ENCODE measurements at places on chromosomes 1 and 21. TPM values are rescaled to one million over a fixed set of nuclear protein-coding genes. Genes with fewer than 3 reads are reported as not detected.

DNA sequence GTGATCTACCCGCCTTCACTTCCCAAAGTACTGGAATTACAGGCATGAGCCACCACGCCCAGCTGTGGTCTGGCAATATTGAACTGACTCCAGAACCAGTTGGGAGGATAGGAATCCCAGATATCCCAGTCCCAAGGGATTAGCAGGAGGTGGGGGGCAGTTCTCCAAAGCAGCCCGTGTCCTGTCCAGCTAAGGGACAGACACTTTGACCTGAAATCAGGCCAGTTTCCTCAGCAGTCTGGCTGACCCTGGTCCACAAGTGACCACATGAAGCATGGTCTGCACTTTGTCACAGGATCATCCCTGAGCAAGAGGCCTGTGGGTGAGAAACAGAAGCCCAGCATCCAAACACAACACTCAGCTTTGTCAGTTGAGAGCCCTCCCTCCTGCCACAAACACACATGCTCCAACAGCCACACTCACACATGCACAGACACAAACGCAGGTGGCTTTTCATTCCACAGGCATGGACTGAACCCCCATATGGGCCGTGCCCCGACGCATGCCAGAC is 2.7 kb upstream of the FDPS start:
- peaks cover 29% of the 10 kb centered on the region for H3K4me1 ChIP-seq
- no peak overlapping the region for H3K4me3 ChIP-seq
- no peak overlapping the region for H3K27ac ChIP-seq
- peaks cover 4% of the 10 kb centered on the region for H3K36me3 ChIP-seq
- no peak for DNase-seq

DNA sequence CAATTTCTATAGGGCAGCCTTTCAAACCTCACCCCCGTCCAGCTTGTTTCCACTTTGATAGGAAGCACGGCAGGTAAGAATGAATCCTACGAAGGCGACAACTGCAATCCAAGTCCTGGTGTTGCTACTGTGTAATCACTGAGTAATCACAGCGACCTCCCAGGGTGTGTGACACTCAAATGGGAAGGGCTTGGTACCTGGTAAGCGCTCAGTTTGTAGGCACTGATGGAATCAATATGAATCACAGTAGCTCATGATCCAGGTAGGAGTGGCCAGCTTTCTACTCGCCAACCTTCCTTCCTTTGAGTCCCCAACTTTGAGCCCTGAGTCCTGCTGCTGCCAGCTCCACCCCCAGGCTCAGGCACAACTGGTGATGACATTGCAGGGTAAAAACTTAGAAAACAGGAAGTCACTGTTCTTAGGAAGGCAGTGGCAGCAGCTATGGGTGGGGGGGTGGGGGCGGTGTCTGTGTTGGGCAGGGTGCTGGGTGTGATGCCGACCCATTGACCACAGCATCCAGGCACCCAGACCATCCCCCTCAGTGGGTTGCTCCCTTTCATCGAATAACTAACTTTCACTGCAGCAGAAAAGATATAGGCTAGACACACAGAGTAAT is 70.7 kb downstream of the CD247 start:
- H3K4me1 ChIP-seq: peaks cover 94% of the 10 kb centered on the region
- no peaks in the 10 kb centered on the region for H3K27me3 ChIP-seq
- peak; percentile 88 for DNase-seq
- peaks cover 26% of the 10 kb centered on the region for H3K36me3 ChIP-seq
- peak overlapping the region; percentile 84 for H3K27ac ChIP-seq

GRCh38 chr1:9590945-9591668 is 2.4 kb downstream of the TMEM201 start:
- H3K36me3 ChIP-seq: no peaks in the 10 kb centered on the region
- H3K4me3 ChIP-seq: no peak overlapping the region
- no peak overlapping the region for H3K27ac ChIP-seq
- DNase-seq: no peak
- H3K27me3 ChIP-seq: no peaks in the 10 kb centered on the region

- DNase-seq: no peak
- H3K27me3 ChIP-seq: peaks cover 28% of the 10 kb centered on the region
- no peak overlapping the region for H3K27ac ChIP-seq
- H3K36me3 ChIP-seq: no peaks in the 10 kb centered on the region
- peaks cover 80% of the 10 kb centered on the region for H3K4me1 ChIP-seq
Observed at GRCh38 chr1:156117414-156118176, 3.1 kb downstream of the LMNA start.

DNA sequence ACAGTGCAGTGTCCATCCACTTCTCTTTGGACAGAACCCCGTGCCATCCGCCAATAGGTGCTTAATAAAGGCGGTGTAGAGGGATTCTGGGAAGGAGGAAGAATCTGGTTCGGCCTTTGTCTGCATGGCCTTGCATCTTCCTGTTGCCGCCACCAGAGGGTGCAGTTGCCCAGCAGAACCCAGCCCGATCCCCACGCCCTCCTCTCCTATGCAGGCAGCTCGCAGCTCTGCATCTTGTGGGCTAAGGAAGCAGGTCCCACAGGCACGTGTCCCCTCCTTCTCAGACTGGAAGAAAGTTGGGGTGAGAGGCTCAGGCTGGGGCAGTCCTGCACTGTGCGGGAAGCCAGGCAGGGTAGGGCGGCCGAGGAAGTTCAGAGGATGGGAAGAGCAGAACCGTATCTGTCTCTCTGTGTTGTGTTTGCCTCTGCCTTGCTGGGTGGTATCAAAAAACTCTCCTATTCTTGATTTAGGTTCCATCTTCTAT is 20.8 kb downstream of the NAV1 start:
- no peak overlapping the region for H3K4me3 ChIP-seq
- H3K27me3 ChIP-seq: no peaks in the 10 kb centered on the region
- peaks cover 4% of the 10 kb centered on the region for H3K4me1 ChIP-seq
- H3K27ac ChIP-seq: no peak overlapping the region
- no peaks in the 10 kb centered on the region for H3K36me3 ChIP-seq

GRCh38 chr1:29556657-29557056 is 320.3 kb downstream of the PTPRU start:
- H3K36me3 ChIP-seq: no peaks in the 10 kb centered on the region
- H3K27ac ChIP-seq: no peak overlapping the region
- no peaks in the 10 kb centered on the region for H3K4me1 ChIP-seq
- no peak for DNase-seq

DNA sequence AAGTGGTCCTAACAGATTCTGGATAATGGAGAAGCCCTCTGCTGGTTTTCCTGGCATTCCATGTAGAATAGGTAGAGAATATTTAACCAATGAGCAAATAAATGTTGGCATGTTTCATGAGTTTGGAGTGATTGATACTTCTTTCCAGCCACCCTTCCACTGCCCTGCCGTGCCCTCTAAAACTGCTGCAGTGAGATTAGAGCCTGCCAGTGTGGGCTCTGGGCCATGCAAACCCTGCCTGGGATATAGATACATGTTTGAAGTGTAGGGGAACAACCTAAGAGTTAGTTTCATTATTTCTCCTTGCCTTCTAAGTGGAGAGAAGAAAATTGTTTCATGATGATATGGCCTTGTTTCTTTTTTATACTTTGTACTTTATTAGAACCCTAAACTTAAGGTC is 10.4 kb downstream of the UBE2Q1 start:
- no peak for DNase-seq
- no peaks in the 10 kb centered on the region for H3K4me1 ChIP-seq
- no peak overlapping the region for H3K27ac ChIP-seq
- H3K36me3 ChIP-seq: peaks cover 39% of the 10 kb centered on the region
- H3K4me3 ChIP-seq: no peak overlapping the region
- H3K27me3 ChIP-seq: no peaks in the 10 kb centered on the region

DNA sequence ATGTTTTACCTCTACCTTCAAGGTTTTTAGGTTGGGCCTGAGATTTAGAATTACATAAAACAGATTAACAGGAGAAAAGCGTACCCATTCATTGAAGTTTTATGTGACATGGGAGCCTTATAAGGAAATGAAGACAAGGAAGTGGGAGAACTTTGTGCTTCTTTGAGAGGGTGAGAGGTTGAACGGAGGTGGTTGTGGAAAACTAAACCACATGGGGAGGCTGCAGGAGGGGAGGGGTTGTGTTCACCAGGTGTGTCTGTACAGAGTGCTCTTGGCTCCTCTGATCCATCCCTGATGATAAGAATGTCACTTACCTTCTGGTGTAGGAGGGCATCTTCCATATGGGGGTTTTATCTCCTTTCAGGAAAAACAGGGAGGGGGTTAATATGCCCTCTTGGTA is 2.7 kb downstream of the SLX9 start:
- no peak overlapping the region for H3K27ac ChIP-seq
- H3K4me3 ChIP-seq: no peak overlapping the region
- H3K4me1 ChIP-seq: peaks cover 49% of the 10 kb centered on the region
- no peaks in the 10 kb centered on the region for H3K27me3 ChIP-seq
- DNase-seq: no peak

- no peaks in the 10 kb centered on the region for H3K36me3 ChIP-seq
- no peaks in the 10 kb centered on the region for H3K4me1 ChIP-seq
- H3K4me3 ChIP-seq: no peak overlapping the region
- H3K27ac ChIP-seq: no peak overlapping the region
Observed at GRCh38 chr1:182527680-182528079, 61.4 kb downstream of the RNASEL start.

DNA sequence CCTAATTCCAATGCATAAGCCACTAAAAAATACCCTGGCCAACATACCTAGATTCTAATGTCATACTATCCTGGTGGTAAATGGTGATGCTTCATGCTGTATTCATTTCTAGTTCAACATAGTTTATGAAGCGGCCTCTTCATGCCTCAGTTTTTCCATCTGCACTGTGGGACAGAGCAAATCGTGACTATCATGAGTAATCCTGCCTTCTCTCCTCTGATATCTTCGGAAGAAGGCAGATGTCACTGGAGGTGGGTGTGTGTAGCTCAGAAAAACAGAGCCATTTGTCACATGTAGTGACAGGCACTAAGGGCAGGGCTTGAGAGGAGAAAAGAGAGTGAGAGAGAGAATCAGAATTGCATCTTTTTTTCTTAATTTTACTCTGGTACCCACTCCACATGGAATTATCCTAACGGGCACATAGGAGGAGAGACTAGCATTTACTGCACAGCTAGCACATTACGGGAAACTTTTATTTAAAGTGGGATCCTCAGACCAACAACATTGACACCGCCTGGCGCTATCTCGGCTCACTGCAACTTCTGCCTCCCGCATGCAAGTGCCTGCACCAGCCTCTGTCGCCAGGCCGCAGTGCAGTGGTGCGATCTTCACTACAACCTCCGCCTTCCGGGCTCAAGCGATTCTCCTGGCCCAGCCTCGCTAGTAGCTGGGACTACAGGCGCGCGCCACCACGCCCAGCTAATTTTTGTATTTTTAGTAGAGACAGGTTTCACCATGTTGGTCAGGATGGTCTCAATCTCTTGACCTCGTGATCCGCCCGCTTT is 78.4 kb upstream of the KCNA3 start:
- DNase-seq: no peak
- H3K27me3 ChIP-seq: peaks cover 4% of the 10 kb centered on the region
- H3K4me3 ChIP-seq: no peak overlapping the region
- no peak overlapping the region for H3K27ac ChIP-seq
- H3K36me3 ChIP-seq: no peaks in the 10 kb centered on the region

- H3K36me3 ChIP-seq: no peaks in the 10 kb centered on the region
- H3K4me1 ChIP-seq: peaks cover 3% of the 10 kb centered on the region
Observed at GRCh38 chr1:115833856-115834255, 7.1 kb downstream of the NHLH2 start.

- H3K36me3 ChIP-seq: peaks cover 38% of the 10 kb centered on the region
- no peak for DNase-seq
- H3K4me3 ChIP-seq: no peak overlapping the region
- no peak overlapping the region for H3K27ac ChIP-seq
- H3K4me1 ChIP-seq: no peaks in the 10 kb centered on the region
Observed at GRCh38 chr1:30930631-30931173, 22.1 kb upstream of the SDC3 start.

DNA sequence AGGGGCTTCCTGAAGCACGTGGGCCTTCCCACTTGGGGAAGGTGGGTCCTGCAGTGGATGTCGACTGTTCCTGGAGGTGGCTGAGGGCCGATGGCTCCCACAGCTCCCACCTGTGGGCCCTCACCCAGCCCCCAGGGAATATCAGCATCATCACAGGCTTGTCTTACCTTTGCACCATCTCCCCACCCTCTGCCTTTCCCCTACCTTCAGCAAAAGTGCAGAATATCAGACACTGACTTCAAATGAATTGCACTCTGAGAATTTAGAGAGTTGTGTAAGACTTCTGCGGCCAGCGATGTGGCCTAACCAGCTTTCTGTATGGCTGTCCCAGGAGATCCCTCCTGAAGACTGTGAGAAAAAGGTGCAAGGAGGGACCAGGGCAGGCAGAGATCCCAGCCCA is 105.4 kb downstream of the PRDM2 start:
- H3K36me3 ChIP-seq: peaks cover 4% of the 10 kb centered on the region
- H3K4me1 ChIP-seq: peaks cover 8% of the 10 kb centered on the region
- no peaks in the 10 kb centered on the region for H3K27me3 ChIP-seq
- H3K27ac ChIP-seq: no peak overlapping the region
- no peak for DNase-seq
- no peak overlapping the region for H3K4me3 ChIP-seq

- H3K4me1 ChIP-seq: no peaks in the 10 kb centered on the region
- no peaks in the 10 kb centered on the region for H3K27me3 ChIP-seq
- no peak overlapping the region for H3K27ac ChIP-seq
- no peak for DNase-seq
Observed at GRCh38 chr1:61852670-61853015, 110.4 kb downstream of the PATJ start.

The SLAMF9 gene
- total RNA-seq: not detected

The FMN2 gene
- total RNA-seq: not detected

The BEND5 gene
- total RNA-seq: 5.7 TPM

The CACNA1S gene
- not detected for total RNA-seq

The SLC44A3 gene
- 0.27 TPM for total RNA-seq

The MYBPH gene
- not detected for total RNA-seq
